ENCODE measurements at places on chromosomes 3 and 15.

DNA sequence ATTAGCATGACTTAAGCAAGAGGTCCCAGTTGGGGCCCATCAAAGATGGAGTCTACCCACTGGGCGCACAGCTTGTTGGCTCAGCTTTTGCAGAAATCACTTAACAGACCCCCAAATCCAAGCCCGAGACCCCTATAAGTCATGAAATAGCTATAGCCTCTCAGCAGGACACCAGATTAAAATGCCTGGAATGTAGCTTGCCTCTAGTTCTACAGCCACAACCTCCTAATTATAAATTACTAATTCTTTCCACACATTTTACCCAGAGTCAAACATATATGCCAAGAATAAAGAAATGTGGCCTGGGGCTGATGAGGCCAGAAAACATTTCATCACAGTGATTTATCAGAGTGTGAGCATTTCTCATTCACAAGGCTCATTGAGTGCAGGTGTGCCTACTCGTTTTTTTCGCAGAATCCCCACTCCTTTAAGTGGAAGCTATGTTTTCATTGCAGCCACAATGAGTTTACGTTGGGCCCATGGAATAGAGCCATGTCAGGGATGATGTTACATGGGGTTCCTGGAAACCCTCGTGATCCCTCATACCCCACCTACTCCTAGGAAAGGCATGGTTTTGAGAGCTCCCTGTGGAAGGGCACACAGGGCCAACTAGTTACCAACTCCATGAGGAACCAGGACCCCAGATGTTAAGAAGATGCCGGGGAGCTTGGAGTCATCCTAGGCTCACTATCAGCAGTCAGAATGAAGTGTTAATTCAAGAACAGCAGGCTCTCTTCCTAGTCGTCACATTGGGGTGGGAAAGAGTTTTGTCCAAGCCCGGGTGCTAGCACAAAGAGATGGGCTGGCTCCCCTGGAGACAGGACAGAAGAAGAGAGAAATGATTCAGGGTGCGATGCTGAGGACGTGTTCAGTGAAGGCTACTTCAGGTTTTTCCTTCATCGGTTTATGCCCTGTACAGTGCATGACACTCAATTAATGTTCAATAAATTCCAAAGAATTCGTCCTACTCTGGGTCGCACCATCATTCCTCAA lies 90.2 kb upstream of the ABHD17C start:
- DNase-seq: peak; percentile 77

GRCh38 chr3:62167566-62168262 lies 205.6 kb downstream of the FEZF2 start:
- no peak for DNase-seq

- no peak for DNase-seq
Observed at GRCh38 chr3:8506571-8507061, 5.0 kb downstream of the LMCD1 start.

- DNase-seq: no peak
Observed at GRCh38 chr15:79989682-79990081, 18.7 kb upstream of the BCL2A1 start.

DNA sequence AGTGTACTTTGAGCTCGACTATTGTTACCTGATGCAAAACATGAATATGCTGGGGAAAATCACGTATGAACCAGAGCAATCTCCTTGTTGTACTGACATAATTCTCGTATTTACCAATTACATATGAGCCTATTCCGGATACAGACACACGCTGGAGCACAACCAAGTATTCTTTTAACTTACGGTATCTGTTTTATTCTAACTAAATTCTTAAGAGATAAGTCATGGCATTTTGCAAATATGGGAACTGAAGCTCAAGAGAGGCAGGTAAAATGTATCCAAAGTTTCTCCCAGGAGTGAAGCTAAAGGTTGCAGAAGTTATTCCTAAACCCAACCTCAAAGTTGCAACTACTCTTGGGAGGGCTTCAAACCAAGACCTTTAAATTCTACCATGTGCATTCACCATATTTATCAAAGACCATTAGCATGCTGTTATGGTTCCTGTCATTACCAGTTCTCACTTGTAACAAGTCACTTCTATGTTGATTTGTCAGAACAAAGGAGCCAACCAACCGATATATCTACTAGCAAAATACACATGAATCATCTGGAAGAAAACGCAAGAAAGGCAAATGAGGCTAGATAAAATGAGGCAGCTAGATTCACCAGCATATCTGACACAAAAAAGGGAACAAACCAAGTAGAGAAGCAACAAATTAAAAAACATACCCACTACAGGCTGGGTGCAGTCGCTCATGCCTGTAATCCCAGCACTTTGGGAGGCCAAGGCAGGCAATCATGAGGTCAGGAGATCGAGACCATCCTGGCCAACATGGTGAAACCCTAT lies 17.8 kb downstream of the TBL1XR1 start:
- peak; percentile 80 for DNase-seq

GRCh38 chr3:71366988-71367604 lies 216.4 kb downstream of the FOXP1 start:
- DNase-seq: no peak

- DNase-seq: no peak
Observed at GRCh38 chr3:36874424-36874823, 70.4 kb downstream of the TRANK1 start.

DNA sequence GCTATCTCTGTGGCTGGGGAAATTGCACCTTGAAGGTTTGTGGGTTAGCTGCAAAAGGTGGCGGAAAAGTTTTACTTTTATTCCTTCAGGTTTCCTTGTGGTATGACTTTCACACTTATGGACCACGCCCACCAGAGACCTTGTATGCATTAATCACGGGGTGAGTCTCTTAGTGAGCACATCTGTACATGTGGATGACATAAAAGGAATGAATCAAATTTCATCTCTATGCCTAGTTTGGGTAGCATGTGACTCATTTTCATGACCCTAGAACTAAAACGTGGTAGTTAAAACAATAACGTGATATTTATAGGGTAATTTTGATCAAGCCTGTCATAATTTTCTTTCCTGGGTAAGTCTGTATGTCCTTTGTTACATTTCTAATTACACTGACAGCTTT lies 141.7 kb downstream of the PDCD6IP start:
- peak; percentile 88 for DNase-seq

GRCh38 chr3:30228302-30228631 lies 378.1 kb upstream of the TGFBR2 start:
- no peak for DNase-seq

DNA sequence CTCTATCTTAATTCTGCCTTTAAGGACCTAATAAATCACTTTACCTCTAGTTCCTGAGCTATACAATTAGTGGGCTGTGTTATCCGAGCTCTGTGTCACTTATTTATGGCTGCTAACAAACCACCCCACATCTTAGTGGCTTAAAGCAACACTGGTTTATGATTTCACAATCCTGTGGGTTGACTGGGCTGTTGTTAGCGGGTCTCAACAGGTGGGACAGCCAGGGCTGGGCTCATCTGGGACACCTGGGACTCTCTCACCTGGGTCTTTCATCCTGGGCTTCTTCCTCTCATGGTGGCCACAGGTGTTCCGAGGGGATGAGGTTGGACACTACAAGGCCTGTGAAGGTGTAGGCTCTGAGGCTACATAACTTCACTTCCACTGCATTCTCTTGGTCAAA lies 35.8 kb upstream of the CHST2 start:
- DNase-seq: peak; percentile 45

GRCh38 chr3:46468753-46469600 lies 4.3 kb upstream of the LTF start:
- no peak for DNase-seq

- no peak for DNase-seq
Observed at GRCh38 chr3:69300296-69300695, 85.6 kb downstream of the FRMD4B start.

DNA sequence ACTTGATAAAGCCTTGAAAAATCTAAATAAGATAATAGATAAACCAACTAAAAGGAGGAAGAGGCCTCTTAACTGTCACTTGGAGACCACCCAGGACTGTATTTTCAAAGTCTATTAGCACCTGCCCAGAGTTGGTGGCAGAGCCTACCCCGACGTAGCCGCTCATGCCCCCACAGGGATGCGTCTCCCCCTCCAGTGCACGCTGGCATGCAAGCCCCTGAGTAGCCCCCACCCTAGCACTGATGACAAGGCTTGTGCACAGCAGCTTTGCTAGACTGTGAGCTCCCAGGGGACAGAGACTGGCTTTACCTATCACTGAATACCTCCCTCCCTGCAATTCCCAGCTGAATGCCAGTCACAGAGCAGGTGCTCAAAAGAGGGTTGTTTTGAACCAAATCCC lies 54.1 kb upstream of the HES1 start:
- no peak for DNase-seq

GRCh38 chr3:14430706-14431451 lies 28.5 kb downstream of the SLC6A6 start:
- DNase-seq: no peak

GRCh38 chr3:61420136-61420759 lies 141.1 kb upstream of the PTPRG start:
- DNase-seq: no peak

Measured in foreskin keratinocyte (primary cell).